ENCODE measurements at places on chromosomes 7 and 10.

- DNase-seq, result no peak
Observed at GRCh38 chr10:33657154-33657908, 322.9 kb upstream of the NRP1 start.

GRCh38 chr7:2521341-2521745 is 1.8 kb downstream of the LFNG start:
- no peak for DNase-seq

- no peak for DNase-seq
Observed at GRCh38 chr7:147978201-147978600, 612.4 kb upstream of the C7orf33 start.

DNA sequence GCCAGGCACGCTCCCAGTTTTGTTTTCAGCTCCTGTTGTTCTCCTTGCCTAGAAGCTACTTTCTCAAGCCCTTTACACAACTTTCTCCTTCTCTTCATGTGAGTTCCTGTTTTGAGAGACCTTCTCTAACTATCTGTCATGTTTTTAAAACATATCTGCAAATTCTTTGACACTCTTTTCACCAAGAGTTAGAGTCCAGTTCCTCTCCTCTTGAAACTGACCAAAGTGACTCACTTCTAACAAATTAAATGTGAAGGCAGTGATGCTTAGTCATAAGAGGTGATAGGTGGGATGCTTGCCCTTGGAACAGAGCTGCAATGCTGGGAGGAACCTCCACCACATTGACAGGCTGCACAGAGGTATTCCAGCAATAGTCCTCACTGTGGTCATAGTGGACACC is 25.3 kb downstream of the ZSCAN25 start:
- no peak for DNase-seq

DNA sequence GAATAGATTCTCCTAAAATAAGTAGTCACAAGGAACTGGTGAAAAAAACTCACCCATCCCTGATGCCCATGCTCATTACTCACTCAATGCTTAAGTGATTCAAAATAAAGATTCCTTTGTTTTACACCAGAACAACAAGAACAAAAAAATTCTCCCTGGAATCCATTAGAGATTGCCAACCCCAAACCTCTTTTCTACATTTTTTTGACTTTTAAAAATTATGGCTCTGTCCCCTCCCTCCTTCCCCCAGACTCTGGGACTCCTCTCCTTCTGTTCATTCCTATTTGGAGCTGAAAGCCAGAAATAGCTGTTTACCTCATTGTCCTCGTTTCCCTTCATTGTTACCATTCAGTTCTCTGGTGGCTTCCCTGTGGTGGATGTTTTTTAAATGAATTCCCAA is 63.2 kb upstream of the FHIP2A start:
- DNase-seq, result no peak

DNA sequence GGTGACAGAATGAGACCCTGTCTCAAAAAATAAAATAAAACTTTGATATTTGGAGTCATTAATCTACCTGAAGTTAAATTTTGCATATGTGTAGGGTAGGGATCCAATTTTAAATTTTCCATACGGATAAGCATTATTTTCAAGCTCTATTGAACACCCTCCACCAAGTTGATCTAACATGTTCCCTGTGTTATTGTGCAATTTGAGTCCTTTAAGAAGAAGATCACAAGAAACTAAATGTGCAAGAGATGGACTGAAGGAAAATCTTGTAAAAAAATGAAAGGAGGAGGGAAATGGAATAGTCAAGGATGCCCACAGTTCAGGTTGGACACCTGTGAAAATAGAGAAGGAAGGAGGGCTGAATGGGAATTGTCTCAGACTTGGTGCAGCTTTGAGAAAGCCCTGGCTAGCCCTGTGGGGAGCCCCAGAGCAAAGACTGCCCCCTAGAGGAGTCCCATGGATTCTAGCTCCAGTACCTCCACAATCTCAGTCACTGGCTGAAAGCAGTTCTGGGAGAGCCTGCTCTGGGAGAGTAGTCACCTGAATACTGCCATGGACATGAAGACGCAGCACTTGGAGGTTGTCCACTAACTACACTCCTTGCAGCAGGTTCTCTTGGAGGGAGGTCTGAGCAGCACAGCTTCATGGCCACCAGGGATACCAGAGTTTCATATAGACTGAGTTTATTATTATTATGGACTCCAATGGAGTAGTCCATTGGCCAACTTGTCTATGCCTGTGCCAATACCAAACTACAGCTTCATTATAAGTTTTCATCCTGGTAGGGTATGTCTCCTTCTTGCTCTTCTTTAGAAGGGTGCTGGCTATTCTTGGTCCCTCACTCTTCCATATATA is 5.7 kb upstream of the TIAL1 start:
- DNase-seq, result no peak

- no peak for DNase-seq
Observed at GRCh38 chr10:119498889-119499676, 43.4 kb downstream of the RGS10 start.

GRCh38 chr7:85462671-85463070 is 275.8 kb upstream of the SEMA3D start:
- DNase-seq, result no peak

DNA sequence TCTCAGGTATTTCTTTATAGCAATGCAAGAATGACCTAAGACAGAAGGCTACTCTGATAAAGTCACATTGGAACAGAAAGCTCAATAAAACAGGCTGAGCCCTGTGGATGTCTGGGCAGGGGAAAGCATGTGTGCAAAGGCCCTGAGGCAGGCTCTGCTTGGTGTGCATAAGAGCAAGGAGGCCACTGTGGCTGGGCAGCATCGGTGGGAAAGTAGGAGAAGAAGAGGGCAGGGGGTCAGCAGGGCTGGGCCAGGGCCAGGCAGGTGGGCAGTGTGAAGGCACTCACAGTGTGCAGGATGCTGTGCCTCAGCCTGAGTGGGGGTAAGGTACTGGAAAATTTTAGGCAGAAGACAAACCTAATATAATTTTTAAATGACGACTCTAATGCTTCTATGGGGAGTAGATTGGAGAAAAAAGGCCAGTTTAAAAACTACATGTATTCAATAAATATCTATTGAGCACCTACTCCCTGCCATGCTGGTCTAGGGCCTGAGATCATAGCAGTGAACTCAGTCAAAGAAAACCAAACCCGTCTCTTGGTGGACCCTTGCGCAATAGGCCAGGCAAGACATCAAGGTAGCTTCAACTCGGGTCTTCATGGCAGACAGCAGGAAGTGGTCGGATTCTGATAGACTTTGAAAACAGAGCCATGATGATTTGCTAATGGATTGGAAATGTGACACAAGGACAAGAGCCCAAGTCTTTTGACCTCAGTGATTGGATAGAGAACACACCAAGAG is 572.3 kb downstream of the TCERG1L start:
- no peak for DNase-seq

DNA sequence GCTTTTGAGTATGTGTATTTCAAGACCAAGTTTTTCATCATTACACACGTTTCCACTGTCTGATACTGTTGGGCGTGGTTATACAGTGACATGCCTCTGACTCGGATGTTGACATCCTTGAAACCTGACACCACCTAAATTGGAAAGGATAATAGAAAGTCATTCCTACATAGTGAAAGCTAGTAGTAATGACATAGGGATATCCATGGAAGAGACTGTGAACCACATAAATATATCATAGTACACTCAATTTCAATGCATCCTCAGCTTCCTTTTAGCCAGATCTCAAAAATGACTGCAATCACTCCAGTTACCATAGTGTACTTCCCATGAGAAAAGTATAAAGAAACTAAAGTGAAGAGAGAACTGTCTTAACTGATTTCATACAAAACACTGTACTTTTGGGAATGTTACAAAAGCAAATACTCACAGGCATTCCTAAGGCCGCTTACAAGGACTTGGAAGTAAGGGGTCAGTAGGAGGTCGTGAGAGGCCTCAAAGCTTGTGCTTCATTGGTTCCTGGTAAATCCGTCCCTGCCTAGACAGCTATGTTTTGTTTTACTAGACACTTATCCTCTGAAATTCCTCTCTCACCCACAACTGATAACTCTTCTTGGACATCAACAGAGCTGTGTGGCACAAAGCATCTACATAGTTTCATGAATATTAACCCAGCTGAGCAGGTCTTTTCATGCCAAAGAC is 71.8 kb upstream of the VWDE start:
- DNase-seq, result no peak

GRCh38 chr7:121178869-121179497 is 149.8 kb upstream of the WNT16 start:
- no peak for DNase-seq

DNA sequence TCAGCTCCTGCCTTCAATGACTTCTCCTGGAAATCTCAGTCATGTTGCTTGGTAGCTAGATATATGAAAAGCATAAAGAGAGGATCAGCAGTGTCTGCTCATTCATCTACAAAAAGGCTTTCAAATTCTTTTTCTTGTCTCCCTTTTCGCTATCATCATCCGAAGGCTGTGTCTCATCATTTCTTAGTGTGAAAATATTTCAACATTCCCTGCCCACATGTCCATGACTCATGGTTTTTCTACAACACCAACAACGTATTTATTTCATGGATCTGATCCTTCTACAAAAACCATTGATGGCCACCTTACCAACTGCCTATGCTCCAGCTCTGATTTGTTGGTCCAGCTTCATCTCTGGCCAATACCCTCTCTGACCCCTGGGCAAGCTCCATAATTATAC is 472.5 kb upstream of the GHITM start:
- no peak for DNase-seq

GRCh38 chr7:105751054-105751453 is 125.3 kb downstream of the ATXN7L1 start:
- DNase-seq, result no peak

DNA sequence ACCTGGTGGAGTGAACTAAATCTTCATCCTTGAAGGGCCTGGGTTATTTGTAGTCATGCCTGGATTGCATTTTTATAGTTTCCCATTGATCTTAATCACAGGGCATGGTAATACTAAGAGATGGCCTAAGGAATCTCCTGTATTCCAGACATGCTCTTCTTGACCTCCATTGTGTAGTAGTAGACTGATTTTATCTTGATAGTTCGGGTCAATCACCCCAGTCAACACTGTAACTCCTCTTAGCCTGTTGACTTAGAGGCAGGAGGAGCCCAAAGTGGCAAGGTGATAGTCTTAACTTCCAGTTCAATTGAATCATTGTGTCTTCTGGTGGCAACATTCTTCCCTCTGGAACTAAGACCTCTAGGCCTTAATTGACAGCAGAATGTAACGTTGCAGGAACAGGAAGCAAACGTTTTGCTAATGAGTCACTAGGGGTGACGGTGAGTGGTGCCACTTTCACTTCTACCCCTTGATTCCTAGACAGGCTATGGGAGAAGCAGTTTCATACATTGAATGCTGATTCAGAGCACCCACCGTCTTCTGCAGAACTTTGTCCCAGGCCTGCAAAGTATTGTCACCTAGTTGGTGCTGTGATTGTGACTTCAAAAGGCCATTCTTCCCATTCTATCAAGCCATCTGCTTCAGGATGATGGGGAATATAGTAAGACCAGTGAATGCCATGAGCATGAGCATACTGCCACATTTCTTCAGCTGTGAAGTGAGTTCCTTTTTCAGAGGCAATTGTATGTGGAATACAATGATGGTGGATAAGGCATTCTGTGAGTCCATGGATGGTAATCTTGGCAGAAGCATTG is 24.0 kb upstream of the PAPSS2 start:
- DNase-seq, result no peak

- DNase-seq, result no peak
Observed at GRCh38 chr7:36547416-36547815, 157.8 kb downstream of the ANLN start.

GRCh38 chr7:130974794-130975193 is 240.8 kb upstream of the KLF14 start:
- no peak for DNase-seq

DNA sequence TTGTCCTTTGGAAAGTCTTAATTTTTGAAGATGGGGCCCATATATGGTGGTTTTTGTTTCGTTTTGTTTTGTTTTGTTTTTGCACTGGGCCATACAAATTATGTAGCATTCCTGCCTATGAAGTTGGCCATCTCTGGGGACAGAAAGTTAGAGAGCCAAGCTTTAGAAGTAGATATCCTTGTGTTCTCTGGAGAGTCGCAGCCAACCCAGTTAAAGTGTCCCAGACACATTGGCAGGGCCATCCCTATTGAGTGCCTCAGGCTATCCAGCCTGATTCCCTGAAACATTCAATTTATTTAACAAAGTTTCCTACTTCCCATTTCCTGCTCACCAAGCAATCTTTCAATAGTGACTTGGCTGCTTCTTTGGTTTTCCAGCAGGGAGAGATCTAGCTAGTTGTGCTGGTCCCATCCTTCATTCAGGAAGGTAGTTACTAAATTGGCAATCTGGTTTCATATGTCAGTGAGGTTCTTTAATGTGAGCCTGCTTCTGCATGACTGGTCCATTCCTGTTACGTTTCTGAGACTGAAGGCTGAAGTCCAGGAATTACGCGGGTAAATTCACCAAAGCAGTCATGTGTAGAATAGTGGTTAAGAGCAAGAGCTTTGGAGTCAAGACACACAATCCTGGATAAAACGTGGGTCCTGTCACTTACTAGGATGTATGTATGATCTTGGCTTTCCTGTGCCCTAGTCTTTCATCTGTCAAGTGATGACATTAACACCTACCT is 49.3 kb upstream of the HBP1 start:
- DNase-seq, result no peak

- DNase-seq, result no peak
Observed at GRCh38 chr10:119640384-119640783, 10.8 kb upstream of the BAG3 start.

GRCh38 chr10:437698-438490 is 251.6 kb downstream of the DIP2C start:
- DNase-seq, result no peak

DNA sequence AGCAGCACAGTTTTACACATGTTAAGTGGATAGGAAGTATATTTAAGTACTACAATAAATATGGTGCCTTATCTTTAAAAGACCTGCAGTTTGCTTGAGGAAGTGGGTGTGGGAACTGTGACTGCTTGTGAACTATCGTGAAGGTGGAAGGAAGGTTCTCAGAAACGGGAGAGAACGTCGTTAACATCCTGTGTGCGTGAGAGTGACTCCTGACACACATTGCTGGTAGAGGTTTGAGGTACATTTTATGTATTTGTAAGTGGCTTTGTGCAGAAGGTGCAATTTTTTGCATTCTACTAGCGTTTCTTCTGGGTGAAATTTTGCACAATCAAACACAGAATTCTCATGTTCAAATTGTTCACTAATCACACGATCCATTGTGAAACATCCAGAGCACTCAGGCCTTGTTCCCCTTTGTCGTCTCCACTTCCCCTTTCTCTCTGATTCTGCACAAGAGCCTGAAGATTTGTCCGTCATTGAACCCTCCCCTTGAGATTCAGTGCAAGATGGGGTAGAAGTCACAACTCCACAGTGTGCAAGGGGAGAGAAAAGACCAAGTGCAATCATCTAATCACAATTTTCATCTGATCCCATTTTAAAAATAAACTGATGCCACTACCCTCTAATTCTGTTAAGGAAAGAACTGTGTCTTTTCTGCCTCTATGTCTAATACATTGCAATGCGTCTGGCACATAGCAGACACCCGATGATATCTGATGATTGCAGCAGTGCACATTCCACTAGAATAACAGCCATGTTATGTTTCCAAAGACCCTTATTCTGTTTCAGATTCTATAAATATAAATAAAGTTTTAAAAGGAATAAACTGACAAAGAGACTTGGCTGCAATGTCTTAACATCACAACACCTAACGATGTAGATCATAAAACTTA is 279.9 kb downstream of the NEBL start:
- DNase-seq, result no peak

Measured in GM18507 (cell line).